D721Med (cell line): ENCODE measurements at places on chromosomes 16 and 17.

DNA sequence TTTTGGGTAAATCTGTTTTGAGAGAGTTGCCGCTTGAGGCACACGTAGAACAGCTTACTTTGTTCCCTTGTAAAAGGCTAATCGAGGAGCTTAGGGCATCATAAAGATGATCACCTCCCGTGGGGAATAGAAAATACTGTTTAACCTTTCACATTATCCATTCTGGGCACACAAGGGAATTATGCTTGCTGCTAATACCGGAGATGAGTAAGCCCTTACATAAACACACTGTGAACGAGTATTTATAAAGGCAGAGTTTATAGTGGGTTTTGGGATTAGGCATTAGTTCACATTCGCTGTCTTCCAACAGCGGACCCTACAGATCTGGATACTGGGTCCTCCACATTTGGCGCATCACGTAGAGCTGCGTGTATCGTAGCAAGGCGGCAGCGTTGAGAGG lies 51.2 kb upstream of the CNTNAP4 start:
- DNase-seq: peak; percentile 11

GRCh38 chr17:55347341-55347740 lies 74.3 kb downstream of the MMD start:
- DNase-seq: no peak

DNA sequence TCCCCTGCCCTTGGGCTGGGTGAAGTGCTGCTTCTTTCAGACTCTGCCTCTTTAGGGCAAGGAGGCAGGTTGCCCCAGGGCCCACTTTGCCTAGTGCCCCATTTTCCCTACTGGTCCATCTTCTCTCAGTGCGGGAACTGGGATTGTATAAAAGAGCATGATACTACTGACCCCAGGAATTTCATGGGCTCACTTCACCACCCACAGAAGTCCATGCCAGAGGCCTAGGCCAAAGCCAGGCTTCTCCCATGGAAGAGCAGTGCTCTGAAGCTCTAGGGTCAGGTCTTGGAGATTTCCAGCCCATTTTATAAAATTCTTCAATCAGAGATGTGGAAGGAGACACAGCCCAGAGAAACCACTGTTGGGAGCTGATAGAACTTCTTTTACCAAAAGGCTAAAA lies 5.7 kb downstream of the CACNG1 start:
- no peak for DNase-seq

- DNase-seq: no peak
These were observed 192.6 kb downstream of the CPPED1 start for GRCh38 chr16:12611006-12611477.

DNA sequence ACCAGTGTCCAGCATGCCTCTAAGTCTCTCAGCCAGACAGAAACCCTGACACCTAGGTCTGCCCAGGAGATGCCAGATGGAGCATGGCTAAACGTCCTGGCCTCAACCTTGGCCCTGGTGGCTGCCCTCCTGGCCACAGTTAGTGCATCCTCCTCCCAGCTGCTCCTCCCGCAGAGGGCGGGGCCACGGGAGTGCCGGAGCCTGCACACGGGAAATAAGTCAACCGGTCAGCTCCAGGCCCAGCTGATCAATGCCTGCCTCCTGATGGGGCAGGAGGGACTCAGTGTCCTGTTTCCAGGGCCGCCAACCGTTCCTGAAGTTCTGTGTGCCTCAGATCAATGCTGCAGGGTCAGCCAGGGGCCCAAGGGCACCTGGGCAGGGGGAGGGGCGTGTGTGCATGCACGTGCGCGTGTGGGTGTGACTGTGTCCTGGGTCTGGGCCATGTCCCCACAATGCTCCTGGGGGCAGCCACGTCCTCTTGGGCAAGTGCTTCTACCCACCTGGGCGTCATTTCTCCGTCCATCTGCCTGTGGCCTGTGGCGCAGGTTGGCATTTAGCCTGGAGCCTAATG lies 4.6 kb upstream of the KCNJ12 start:
- DNase-seq: no peak

- no peak for DNase-seq
These were observed 32.1 kb downstream of the MYH3 start for GRCh38 chr17:10624969-10625368.

- no peak for DNase-seq
These were observed 8.5 kb upstream of the ZC3H18 start for GRCh38 chr16:88561485-88562359.

- DNase-seq: no peak
These were observed 19.1 kb downstream of the UNC13D start for GRCh38 chr17:75825149-75825552.

DNA sequence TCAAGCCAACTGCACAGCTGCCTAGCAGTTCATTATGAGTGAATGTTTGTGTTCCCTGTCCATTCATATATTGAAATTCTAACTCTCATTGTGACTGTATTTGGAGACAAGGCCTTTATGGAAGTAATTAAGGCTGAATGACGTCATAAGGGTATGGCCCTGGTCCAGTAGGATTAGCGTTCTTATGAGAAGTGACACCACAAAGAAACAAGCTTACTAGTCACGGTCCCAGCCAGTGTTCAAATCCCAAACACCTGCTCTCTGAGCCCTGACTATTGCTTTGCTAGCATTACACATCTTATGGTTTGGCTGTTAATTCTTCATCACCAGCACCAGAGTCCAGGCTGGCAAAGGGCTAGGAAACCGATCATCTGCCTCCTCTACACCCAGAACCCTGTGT lies 2.2 kb downstream of the ZNF668 start:
- no peak for DNase-seq
